ENCODE measurements at places on chromosomes 6 and 20.

DNA sequence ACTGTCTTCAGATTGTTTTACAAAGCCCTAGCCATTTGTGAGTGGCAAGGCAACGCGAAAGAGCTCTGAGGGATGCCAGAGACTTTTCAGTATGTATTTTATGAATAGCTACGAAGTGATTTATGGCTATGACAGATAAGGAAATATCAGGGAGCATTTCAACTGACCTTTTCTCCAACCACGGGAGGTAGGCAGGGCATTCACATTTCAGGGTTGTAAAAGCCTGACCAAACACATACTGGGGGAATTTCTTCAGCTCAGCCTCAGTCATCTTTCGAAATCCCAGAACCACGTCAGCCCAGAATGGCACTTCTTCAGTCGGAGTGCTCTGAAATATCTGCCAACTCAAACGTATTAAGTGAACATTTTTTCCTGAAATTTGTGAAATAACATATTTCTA, 10.8 kb downstream of the DDO start:
- no peak for DNase-seq

DNA sequence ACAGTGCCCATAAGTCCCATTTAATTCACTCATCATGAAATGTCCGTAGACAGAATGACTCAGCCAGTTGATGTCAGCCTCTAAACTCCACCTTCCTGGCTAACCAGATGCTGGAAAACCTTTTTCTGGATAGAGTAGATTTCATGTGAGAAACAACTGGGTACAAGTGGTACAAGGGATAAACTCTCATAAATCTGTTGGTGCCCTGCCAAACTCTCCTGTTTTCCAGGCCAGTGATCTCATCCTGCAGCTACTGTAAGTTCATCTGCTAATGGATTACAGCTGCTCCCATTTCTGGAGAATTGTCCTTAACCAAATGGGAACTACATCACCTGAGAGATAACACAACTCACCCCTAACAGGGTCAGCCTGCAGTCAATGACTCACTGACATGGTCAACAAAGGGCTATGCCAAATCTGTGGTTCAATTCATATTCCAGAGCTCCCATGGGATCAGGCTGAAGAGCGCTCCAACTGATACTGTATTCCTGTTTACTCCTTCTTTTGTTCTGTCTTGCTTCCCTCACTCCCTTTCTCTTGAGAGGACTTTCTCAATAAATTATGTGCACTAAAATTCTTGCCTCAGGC, 210.1 kb upstream of the HDDC2 start:
- no peak for DNase-seq

GRCh38 chr6:89612121-89612520, 26.4 kb downstream of the LYRM2 start:
- DNase-seq, result no peak

- DNase-seq, result no peak
These were observed 110.6 kb downstream of the PREX1 start for GRCh38 chr20:48717095-48717672.

DNA sequence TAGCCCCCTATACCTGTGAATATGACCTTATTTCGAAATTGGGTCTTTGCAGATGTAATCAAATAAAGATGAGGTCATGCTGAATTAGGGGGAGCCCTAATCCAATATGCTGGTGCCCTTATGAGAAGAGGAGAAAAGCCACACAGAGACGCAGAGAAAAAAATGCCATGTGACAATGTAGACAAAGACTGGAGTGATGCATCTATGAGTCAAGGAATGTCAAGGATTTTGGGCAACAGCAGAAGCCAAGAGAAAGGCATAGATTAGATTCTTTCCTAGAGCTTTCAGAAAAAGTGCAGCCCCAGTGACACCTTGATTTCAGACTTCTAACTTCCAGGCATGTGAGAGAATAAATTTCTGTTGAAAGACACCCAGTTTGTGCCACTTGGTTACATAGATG, 47.4 kb upstream of the HS3ST5 start:
- no peak for DNase-seq

- no peak for DNase-seq
These were observed at the start of gene LST1 for GRCh38 chr6:31586008-31586407. Gene LST1 (plus strand): TSS chr6:31586277. CDS start chr6:31587300, 1,023 bp downstream.

- DNase-seq, result peak; percentile 17
These were observed 132.8 kb downstream of the CDK19 start for GRCh38 chr6:110682460-110682853.

DNA sequence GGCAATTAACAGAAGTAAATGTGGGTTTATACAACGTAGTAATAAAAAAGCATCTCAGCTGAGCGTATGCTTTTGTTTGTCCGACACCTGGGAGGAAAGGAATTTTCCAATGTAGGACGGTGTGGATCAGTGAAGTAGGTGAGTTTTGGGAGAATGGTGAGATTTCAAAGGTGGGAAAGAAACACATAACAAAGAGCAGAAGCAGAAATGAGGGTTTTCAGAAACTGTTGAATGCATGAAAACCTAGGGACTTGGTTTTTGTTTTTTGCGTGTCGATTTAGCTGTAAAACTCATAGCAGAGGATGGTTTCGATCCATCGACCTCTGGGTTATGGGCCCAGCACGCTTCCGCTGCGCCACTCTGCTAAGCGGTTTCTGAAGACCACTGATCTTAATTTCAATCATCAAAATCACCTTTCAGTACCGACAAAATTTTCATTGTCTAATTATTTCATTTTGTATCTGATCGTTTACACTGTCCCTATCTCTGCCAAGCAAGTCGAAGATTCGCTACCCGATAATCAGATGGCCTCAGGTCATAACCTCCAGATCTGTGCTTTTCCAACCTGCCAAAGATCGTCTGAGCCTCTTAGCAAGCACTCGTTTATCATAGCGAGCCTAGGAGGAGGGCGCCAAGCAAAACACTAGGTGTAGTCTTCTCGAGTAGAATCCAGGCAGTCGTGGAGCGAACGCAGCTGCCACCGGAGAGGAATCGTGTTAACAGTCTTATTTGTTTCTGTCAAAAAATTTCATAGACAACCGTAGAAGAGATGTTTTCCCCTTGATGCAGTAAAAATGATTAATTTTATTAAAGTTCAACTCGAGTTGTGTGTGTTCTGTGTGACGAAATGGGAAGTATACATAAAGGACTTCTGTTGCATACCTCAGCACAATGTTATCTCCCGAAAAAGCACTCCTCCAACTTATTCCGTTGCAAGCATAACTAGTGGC, 20.9 kb upstream of the POM121L2 start:
- DNase-seq, result no peak

GRCh38 chr20:1382670-1383069, 10.2 kb downstream of the FKBP1A start:
- no peak for DNase-seq

DNA sequence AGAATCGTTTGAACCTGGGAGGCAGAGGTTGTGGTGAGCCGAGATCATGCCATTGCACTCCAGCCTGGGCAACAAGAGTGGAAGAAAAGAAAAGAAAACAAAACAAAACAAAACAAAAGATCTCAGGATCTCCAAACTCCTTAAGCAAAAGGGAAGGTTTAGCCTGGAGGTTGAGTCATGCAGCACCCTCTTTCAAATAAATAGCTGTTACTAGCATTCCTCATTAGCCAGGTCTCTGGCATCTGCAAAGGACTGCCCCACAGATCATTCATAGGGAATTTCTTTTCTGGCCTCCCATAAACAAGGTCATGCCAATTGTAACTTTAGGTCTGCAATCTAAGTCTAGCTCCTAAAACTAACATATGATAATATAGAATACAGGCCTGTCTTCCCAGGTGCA, 37.2 kb downstream of the EDN1 start:
- no peak for DNase-seq

- DNase-seq, result no peak
These were observed 117.2 kb downstream of the FOXO3 start for GRCh38 chr6:108677894-108678293.

GRCh38 chr6:42404484-42404883, 47.2 kb downstream of the TRERF1 start:
- DNase-seq, result no peak

GRCh38 chr20:56748476-56749377, 119.6 kb downstream of the TFAP2C start:
- no peak for DNase-seq

DNA sequence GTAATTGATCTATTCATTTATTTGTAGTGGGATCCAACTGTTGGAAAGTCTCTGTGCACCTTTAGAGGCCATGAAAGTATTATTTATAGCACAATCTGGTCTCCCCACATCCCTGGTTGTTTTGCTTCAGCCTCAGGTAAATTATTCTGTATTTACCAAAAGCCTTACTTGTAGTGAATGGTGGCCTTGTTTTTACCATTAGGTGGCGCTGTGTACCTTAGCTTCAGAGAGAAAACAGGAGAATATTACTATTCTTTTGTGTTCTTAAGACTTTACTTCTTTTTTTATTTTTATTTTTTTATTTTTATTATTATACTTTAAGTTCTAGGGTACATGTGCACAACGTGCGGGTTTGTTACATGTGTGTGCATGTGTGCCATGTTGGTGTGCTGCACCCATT, 23.7 kb downstream of the PEX7 start:
- no peak for DNase-seq

DNA sequence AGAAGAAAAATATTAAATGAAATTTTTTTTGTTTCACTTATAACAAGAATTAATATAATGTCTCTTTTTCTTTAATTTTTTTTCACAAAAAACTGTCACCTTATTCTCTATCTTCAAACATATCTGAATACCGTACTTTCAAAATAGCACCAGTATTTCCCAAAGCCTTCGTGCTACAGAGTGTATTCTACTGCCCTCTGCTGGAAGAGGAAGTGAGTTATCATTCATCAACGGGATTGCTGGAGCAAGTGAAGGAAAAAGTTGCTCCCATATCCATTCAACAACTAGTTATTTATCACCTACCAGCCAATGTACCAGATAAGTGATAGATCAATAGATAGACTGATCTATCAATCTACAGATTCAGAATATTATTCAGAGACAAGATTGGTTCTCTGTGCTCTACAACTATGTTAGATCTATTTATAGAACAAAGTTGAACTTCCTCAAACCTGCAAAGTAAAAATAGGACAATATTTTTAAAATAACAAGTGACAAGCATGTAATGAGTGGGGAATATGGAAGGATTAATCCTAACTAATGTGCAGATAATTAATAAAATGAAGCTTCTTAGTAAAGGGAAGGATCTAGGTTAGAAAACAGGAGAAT, 26.7 kb upstream of the TFAP2B start:
- DNase-seq, result peak; percentile 2

GRCh38 chr6:40392589-40392988, 194.6 kb downstream of the LRFN2 start:
- no peak for DNase-seq

GRCh38 chr20:25510202-25510601, 75.1 kb downstream of the NINL start:
- no peak for DNase-seq

DNA sequence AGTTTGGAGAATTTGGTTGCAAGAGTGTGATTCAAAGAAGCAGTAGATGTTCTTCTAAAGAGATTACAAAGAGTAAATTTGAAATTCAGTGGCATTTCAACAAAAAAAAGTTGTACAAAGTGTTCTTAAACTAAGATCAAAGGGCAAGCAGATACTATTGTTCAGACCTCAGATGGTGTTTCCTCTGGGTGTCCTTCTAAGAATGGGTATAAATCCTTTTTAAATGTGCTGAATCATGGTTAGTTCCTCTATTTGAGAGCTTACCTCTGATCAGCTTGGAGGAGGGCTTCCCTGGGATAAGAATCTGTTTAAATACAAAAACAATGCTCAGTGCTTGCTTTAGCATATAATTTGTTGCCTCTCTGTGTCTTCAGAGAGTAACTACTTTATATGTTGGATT, 6.3 kb downstream of the BMP6 start:
- DNase-seq, result no peak

- no peak for DNase-seq
These were observed 22.8 kb downstream of the FYN start for GRCh38 chr6:111850295-111850937.

DNA sequence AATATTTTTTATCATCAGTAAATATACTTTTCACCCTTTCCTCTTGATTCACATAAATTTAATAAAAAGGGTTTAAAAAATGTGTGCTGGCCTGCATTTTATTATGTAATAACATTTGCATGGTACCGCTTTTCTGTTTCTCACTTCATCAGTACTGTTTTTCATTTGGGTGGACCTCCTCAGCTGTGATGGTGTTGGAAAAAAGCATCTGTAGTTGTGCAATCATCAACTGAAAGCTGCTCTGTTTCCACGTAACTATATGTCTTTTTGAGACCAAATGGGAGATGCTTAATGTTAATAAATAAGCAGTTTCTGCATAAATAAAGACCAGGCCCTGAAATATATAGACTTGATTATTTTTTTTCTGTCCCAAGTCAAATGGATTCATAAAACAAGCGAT, 31.6 kb upstream of the CENPW start:
- DNase-seq, result no peak

DNA sequence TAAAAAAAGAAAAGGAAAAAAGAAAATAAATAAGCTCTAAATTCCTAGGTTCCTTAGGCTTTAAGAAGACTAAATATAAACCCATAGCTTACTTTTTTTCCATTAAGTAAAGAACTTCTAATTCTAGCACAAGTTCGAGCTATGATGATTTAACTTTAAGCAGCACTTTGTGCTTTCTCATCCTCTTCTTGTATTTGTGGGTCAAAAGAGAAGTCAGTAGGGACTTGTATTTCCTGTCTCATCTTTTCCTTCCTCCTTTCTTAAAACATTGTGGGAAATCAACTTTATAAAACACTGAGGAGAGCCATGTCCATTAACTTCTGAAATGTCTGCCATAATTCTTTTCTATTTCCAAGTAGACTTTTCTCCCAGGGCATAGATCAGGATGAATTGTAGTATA, 637.7 kb upstream of the CITED2 start:
- no peak for DNase-seq

GRCh38 chr6:4103929-4104328, 25.0 kb upstream of the FAM217A start:
- no peak for DNase-seq

DNA sequence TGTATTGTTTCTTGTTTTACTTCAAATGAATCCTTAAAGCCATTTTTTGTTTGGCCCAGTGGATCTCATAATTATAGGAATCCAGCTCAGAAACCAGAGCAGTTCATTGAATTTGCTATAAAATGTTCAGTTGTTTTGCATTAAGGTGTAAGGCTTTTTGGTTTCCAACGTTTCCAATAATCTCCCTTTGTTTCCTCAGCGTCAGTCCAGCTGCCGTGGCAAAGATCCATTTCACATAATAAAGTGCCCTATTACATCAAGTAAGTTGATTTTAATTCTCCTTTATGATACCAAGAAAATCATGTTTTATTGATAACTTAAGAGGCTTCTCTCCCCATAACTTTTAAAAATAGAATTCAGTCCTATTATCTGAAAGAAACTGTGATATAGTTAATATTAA, 472.6 kb downstream of the UTRN start:
- DNase-seq, result no peak

DNA sequence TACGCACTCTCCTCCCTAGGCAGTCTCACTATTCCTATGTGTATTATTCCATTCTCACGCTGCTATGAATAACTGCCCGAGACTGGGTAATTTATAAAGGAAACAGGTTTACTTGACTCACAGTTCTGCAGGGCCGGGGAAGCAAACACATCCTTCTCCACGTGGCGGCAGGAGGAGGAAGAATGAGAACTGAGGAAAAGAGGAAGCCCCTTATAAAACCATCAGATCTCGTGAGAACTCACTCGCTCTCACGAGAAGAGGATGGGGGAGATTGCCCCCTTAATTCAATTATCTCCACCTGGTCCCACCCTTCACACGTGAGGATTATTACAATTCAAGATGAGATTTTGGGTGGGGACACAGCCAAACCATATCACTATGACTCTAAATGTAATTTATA, 61.9 kb downstream of the ECT2L start:
- no peak for DNase-seq

- DNase-seq, result no peak
These were observed 6.0 kb upstream of the PTK7 start for GRCh38 chr6:43070028-43070632.

- no peak for DNase-seq
These were observed 24.2 kb upstream of the MYMX start for GRCh38 chr6:44192428-44193041.
